ENCODE measurements at places on chromosomes 2 and 18.

DNA sequence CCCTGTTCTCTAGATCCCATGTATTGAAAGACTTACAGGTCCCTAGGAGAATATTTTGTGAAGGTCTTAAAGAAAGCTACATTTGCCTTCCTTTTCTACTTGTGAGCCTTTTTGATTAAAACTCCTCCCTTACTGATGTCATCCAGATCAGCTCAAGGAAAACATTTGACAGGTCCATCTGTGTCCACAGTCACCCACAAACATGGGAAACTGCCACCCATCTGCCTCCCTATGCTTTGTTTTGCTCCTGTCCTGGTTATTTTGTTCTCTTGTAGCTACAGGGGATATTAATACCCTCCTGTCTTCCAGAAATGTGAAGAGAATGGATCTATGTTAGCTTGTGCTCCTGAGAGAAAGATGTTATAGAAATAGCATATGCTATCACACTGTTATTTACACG is 203.6 kb upstream of the GALNT5 start:
- no peak for DNase-seq

DNA sequence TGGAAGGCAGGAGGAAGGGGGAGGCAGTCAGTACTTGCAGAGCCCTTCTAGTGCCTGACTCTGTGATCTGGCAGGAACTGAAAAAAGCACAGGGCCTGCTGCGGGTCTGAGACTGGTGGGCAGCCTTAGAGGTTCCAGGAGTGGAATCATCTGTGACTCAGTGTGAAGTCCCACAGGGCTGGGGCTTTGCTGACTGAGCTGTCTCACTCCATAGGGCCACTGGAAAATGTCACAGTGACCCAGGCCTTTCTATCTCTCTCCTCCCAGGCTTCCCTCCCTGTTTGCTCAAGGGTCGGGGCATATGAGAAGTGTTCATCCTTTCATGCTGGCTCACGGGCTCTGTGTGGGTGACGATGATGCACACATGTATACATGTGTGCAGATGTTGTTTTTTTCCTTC is 47.1 kb upstream of the ZFP36L2 start:
- DNase-seq = no peak

DNA sequence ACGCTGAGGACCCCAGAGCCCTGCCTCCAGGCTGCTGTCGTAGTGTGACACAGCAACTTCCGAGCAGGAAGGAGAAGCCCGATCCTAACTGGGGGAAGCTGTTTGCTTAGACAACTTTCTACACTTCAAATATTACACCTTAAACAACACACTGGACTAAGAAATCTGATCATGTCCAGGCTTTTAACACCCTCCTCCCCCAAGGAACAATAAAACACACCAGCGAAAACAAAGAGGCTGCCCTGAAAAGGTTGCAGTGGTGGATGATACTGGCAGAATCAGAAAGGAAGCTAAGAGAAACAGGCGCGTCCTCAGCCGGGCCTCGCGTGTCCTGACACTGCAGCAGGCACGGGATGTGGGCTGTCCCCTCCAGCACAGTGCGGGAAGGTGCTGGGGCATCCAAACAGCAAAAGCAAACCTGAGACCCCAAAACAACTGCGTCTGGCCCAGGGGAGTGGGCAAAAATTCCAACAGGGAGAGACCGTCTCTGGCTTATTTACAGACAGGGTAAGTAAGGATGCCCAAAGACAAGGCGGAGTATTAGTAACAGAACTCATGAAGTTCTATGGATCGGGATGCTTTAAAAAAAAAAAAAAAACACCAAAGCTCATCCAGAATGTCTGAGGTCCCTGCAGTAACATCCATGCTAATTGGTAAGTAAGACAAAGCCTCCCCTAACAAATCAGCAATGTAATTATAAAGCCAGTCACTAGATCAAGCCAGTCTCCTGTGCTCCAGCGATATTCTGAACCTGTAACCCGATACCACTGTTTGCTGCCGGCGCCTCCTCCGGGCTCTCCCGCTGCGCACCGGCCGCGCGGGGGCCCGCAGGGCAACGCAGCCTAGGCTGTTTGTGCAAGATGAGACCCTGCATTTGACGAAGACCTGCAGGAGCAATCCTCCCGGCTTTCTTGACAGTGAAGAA is 9.0 kb downstream of the SERTAD2 start:
- peak; percentile 76 for DNase-seq

DNA sequence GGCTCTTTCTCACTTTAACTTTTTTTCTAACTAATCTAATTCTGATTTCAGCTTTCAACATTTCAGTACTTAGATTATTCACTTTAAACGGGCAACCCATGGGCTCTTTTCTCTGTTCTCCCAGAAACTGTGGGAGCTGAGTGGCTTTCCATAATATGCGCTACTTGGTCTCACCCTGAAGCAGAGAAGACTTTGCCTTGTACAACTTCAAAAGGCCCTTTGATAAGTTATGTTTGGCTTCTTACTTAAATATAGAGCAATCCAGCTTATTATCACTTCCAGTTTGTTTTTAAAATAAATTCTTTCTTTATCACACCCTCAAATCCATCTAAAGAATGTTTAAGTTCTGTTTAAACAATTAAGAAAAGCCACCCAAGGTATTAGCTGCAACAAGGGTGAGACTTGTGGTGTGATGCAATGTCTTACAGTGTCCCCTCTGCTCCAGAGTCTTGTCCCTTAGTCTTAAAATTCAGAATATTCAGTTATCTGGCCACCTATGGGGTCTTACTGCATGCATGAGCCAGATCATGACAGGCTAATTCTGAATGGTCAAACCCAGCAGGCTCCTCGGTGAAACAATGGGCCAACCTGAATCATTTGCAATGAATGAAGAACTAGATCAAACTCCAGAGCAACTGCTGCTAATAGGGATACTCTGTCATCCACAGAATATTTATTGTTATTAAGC is 38.8 kb downstream of the GCG start:
- DNase-seq = no peak

- no peak for DNase-seq
Measured at GRCh38 chr2:64227603-64228125, 83.4 kb upstream of the PELI1 start.

GRCh38 chr2:109001201-109001600 is 12.2 kb upstream of the EDAR start:
- DNase-seq = no peak

DNA sequence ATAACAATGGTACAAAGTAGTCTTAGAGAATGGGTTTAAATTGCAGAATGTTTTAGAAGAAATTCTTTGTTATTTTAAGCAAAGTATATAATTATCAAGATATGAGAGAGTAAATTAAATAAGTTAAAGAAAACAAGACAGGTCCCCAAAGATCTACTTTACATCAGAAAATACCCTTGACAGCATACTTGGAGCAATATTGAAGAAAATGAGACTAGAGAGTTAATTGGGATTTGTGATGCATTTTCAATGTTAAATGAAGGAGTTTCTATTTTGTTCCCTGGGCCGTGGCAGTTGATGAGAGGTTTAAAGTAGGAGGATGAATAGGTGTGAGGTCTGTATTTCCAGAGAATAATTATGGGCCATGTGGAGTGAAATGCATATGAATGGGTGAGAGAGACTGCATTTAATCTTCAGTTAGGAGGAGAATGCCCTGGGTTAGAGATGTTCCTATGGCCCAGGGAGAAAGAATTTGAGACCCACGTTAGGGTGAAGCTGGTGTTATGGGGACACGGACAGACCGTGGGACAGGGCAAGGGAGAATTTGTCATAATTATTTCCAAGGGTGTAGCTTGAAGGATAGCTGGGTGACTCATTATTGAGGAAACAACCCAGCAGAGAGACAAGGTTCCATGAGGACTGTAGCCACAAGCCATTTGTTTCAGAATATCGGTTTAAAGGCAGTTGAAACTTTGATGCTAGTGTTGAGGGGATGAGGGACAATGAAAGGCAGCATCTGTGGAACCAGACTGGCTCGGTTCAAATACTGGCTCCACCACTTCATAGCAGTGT is 22.7 kb downstream of the MGAT5 start:
- DNase-seq = no peak

- peak; percentile 99 for DNase-seq
Measured at GRCh38 chr2:219229305-219230058, at the start of the genes ANKZF1 and ATG9A. TSS of gene ANKZF1 (plus strand) at chr2:219229806. CDS start at chr2:219230258, 452 bp downstream. TSS of gene ATG9A (minus strand) at chr2:219229636. CDS start at chr2:219228024, 1,612 bp downstream.

DNA sequence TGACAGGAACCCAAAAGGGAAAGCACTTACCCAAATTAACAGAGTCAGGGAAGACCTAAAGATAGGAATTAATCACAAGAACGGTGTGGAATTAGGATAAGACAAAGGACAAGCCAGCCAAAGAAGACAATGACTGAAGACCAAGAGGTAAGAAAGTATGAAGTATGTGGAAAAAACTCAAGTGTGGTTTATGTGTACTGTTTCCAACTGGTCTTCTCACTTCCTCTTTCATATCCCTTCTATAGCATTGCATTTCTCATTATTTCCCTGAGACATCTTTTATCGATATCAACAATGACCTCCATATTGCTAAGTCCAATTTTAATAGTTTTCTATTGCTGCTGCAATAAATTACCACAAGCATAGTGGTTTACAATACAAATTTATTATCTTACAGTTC is 313.5 kb upstream of the SLC39A10 start:
- no peak for DNase-seq

- DNase-seq = no peak
Measured at GRCh38 chr18:30917651-30918050, 124.9 kb downstream of the DSC3 start.

DNA sequence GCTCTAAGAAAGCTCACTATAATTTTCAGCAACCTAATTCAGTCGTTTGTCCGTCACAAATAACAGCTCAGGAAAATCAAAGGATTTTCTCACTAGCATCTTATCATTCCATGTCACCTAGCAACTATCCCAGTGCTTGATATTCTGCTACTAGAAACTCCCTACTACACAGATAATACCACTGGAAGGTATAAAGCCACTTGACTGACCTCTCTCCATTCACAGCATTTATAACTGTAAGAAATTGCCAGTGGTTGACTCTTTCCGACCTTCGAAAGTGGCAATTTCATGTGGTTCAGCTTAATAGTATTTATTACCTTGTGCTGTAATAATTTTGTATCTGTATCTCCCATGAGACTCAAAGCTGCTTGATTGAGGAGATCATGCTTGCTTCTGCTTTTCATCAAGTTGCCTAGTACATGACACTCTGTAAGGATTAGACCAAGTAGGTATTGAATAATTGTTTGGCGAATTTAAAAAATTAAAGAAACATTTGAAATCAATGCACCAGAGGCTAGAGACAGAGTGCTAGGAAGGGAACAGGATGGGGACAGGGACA is 79.6 kb upstream of the TACR1 start:
- DNase-seq = no peak

- DNase-seq = no peak
Measured at GRCh38 chr18:69580107-69580506, 179.4 kb downstream of the DOK6 start.

GRCh38 chr2:167196461-167197252 is 308.4 kb downstream of the XIRP2 start:
- no peak for DNase-seq

- no peak for DNase-seq
Measured at GRCh38 chr2:105604938-105605337, 139.8 kb upstream of the NCK2 start.

DNA sequence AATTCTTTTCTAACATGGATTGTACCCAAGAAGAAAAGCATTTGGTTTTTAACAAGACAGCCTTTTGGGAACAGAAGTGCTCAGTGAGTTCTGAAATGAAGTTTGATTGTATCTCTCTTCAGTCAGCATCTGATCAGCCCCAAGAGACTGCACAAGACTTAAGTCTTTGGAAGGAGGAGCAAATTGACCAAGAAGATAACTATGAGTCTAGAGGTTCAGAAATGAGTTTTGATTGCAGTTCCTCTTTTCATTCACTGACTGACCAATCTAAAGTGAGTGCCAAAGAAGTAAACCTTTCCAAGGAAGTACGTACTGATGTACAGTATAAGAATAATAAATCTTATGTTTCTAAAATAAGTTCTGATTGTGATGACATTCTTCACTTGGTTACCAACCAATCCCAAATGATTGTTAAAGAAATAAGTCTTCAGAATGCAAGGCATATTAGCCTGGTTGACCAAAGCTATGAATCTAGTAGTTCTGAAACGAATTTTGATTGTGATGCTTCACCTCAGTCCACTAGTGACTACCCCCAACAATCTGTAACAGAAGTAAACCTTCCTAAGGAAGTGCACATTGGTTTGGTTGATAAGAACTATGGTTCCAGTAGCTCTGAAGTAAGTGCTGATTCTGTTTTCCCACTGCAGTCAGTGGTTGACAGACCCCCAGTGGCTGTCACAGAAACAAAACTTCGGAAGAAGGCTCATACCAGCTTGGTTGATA is 31.2 kb downstream of the ZDBF2 start:
- no peak for DNase-seq

- DNase-seq = no peak
Measured at GRCh38 chr2:231355508-231356465, 39.7 kb upstream of the B3GNT7 start.

DNA sequence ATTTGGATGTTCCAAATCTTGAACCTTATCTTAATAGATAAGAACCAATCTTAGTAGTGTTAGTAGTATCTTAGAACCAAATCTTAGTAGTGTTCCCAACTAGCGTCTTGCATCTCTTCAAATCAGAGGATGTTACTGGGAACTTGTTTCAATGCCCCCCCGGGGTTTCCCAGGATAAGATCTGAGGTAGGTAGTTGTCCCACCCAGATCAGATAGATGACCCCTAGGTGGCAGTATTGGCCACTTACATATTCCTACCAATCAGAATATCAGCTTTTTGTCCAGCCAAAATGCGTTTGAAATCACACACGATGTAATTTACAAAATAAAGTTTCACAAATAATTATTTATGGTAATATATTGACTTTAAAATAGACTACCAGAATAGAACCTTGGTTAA is 314.8 kb downstream of the MBD2 start:
- DNase-seq = no peak

DNA sequence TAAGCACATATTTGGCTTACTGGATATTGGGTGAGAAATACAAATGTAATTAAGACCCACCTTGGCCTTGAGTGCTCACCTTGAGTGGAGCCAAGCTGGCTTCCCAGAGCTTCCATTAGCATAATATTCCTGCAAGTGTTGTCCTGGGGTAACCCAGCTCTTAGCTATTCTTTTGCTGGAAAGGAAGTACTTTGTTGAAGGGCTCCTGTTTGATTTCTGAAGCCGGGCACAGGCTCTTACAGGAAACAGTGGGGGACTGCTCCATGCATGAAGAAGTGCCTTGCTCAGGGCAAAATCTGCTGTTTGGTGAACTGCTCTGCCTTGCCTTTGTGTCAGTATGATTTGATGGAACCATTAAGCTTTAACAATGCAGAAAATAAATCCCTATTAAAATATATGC is 325.4 kb downstream of the SMAD2 start:
- DNase-seq = no peak

DNA sequence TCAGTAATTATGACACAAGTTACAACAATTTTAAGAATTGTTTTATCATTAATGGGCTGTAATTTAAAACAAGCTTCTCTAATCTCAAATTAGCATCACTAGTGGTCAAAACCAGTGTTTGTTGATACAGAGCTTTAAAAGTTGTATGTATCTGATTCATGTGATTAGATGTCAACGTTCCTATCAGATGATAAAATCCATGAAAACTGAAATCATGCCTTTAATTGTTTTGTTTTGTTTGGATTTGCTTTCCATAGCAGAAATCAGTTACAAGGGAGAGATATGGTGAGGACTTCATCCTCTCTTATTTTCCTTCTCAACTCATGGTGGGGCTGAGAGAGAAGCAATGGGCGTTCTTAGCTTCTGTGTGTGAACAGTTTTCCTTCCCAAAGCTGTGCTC is 469.6 kb downstream of the PID1 start:
- DNase-seq = no peak

- no peak for DNase-seq
Measured at GRCh38 chr2:134335601-134336000, 81.7 kb downstream of the MGAT5 start.

Data from hematopoietic multipotent progenitor cell treated with erythropoietin and hydrocortisone succinate and interleukin-3 and kit ligand, for 17 days (in vitro differentiated cells).